ENCODE measurements at places on chromosomes 16 and 17.

GRCh38 chr17:2945299-2945698 is 118.1 kb downstream of the OR1D5 start:
- DNase-seq = no peak

GRCh38 chr17:78974635-78975591 is 4.8 kb downstream of the LGALS3BP start:
- no peak for DNase-seq

GRCh38 chr16:57795431-57795878 is 6.8 kb downstream of the KIFC3 start:
- DNase-seq = no peak

DNA sequence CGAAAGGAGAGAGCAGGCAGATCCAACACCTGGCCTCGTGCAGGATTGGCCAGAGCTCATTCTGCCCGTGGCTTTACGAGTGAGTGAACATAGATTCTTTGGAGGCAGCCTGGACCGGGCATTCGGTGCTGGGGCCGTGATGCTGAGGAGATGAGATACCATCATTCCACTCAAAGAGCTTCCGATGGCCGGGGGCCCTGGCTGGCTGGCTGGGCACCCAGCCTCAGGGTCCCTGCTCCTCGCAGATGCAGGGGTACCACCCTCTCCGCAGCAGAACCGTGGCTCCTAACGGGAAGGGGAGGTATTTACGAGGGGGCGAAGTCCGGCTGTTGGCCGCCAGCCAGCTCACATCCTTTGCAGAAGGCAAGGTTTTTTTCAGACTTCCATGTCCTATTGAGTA is 66.1 kb upstream of the FOXF1 start:
- DNase-seq = no peak

- DNase-seq = no peak
Measured at GRCh38 chr17:49121696-49122292, 10.8 kb upstream of the B4GALNT2 start.

GRCh38 chr17:39777534-39778365 is 40.0 kb downstream of the GRB7 start:
- DNase-seq = no peak

Data from stimulated activated CD8-positive, alpha-beta memory T cell treated with anti-CD3 and anti-CD28 coated beads, Interleukin-4, amount 100 ng/mL, for 1 hour (primary cell).